Renal cortical epithelial cell (primary cell): ENCODE measurements at places on chromosomes 6 and 20.
A peak's percentile ranks its signal among the peaks of the same experiment; 100 is the strongest.

- DNase-seq = no peak
Observed at GRCh38 chr6:150392452-150393220, 23.8 kb downstream of the IYD start.

DNA sequence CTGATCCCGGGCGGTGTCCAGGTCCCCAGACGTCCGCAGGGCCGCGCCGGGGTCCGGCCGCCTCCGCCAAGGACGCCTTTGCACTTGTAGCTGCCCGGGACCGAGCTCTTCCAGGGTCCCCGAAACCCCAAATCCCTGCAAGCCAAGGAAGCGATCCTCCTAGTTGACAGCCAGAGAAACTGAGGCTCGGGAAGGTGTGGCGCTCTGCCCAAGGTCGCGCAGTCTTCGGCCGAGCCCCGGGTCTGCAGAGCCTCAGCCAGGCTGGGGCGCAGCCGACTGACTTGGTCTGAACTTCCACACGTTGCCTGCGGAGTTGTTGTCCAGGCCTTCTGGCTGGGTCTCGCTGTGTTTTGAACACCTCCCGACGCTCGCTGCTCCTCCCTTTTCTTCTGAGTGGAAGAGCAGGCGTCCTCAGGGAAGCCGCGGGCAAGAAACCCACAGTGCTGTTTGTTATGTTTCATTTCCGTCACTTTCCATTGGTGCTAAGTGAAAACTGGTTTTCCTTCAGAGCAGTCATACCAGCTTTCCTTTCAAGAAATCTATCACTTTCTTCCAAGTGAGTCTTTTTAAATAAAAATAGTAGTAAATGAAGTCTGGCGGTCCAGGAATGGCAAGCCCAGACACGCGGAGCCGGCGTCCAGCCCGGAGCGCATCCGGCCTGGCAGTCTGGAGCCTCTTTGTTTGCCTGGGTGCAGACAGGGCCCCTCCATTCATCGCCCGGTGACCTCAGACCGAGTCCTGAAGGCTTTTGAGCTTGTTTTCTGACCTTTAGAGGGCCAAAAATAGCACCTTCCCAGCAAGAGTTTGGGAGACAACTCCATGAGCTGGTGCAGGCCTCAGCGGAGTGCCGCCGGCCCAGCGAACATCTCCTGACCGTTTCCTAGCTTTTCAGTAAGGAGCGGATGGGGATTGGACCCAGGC is 698 bp downstream of the FAM210B start:
- DNase-seq = peak; percentile 61

- DNase-seq = peak; percentile 4
Observed at GRCh38 chr20:50995506-50995905, 27.4 kb downstream of the KCNG1 start.

DNA sequence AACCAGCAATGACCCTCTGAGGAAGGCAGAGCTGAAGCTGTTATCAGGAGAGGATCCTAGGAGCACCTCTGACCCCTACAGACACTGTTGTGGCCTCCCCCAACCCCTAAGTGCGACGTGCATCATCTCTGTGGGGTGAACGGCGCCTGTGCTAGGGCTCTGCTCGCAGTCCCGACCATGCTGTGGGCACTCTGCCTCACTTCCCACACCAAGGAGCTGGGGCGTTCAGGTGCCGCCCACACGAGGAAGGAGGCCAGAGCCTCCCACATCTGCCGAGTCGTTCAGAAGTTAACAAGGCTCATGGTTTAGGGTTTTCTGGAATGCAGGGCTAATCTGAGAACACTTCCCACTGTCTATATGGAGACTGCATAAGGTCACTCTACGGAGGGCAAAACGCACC is 62.1 kb downstream of the GINS1 start:
- DNase-seq = no peak

GRCh38 chr6:125193208-125193607 is 39.6 kb downstream of the TPD52L1 start:
- DNase-seq = peak; percentile 69

- DNase-seq = peak; percentile 84
Observed at GRCh38 chr6:7204726-7205125, 97.0 kb downstream of the RREB1 start.
